ENCODE measurements at places on chromosomes 2 and 18.

DNA sequence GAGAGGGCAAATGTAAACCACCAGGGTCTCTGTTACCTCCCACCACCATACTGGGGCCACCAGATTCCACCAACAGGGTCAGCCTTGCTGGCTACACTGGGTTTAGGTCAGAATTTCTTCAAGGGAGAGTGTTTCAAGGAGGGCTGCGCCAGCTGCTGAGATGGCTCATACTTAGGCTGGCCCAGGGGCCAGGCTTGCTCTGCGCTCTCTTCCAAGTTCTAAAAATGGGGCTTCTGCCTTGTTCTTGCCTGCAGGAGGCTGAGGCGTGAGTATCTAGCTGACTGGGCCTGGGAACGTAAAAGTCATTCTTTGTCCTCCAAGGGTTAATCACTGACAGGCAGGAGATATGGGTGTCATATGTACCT is 28.1 kb downstream of the MRPL33 start:
- DNase-seq, result no peak

GRCh38 chr18:79739440-79739778 is 58.3 kb upstream of the KCNG2 start:
- DNase-seq, result no peak

GRCh38 chr2:66477135-66477842 is 42.4 kb downstream of the MEIS1 start:
- DNase-seq, result no peak

GRCh38 chr2:160753960-160754359 is 260.4 kb upstream of the RBMS1 start:
- DNase-seq, result no peak

DNA sequence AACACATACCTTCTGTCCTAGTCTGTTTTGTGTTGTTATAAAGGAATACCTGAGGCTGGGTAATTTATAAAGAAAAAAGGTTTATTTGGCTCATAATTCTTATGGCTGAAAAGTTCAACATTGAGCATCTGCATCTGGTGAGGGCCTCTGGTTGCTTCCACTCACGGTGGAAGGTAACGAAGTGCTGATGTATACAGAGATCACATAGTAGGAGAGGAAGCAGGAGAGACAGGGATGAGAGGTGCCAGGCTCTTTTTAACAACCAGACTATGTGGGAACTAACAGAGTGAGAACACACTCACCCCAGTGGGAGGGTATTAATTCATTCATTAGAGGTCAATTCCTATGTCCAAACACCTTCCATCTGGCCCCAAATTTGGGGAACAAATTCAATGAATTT is 463.8 kb downstream of the DSC3 start:
- no peak for DNase-seq

- DNase-seq, result no peak
These were observed 261.4 kb downstream of the CYP26B1 start for GRCh38 chr2:71886241-71886640.

DNA sequence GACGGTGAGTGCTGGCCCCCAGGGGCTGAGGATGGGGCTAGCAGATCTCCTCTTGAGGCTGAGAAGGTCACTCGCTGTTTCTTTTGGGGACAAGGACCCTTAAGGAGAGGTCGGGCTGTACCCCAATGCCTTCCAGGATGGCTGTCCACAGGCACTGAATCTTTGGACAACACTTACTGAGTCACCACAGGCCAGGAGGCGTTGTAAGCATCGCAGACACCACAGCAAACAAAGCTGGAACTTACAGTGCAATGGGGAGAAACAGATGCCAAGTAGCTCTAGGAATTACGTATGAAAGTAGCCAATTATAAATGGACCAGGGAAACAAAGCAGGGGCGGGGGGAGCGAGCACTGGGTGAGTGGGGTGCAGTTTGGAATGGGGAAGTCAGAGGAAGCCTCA is 219.8 kb downstream of the GLI2 start:
- DNase-seq, result no peak

DNA sequence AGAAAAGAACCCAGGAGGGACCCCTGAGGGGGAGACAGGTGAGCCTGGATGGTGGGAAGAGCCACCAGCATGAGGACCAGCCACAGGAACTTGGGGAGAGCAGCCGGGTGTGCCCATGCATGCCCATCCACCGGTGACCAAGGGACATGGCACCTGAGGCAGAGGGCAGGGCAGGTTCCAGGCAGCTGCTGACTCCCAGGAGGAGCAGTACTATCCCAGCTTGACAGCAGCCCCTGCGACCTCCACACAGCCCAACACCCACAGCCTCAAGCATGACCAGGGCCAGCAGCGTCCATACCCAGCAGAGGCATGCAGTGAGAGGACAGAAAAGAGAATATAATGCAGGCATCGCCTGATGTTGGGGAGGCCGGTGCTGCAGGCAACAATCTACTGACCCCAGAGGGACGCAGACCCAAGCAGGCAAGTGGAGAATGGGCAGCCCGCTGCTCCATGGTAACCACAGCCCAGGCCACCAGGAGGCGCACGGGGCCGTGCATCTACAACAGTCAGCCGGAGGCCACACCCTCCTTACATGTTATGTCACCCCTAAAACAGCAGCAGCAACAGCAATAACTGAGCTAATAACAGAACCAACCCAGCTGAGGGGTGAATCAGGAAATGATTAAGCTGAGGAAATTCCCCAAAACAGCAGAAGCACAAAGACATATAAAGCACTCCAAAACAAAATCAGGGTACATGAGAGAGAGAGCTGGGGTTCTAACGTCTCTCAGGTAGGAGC is 44.1 kb downstream of the ANKMY1 start:
- peak; percentile 38 for DNase-seq

DNA sequence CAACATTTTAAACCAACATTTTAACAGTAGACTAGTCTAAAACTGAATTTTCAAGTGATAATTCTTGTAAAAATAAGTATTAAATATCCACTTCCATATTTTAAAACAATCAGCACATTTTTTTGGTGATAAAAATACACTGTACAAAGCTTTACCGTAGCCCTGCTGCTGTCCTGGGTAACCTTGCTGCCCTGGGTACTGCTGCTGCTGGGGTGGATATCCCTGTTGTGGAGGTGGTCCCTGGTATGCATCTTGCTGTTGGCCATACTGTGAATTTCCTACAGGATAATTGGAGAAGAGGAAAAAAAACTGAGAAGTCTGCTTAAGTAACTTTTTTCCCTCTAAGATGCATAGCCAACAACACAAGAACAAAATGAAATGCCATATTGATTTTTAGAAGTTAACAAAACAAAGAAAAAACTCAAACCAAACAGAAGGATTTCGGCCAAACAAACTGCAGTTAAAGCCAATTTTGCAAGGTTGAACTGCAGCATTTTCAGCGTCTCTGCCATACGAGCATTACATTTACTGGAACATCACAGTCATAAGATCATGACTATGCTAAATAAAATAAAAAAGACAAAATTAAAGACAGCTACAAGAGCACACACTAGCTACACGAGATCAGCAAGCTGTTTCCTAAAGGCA is 55.4 kb downstream of the SS18 start:
- no peak for DNase-seq

DNA sequence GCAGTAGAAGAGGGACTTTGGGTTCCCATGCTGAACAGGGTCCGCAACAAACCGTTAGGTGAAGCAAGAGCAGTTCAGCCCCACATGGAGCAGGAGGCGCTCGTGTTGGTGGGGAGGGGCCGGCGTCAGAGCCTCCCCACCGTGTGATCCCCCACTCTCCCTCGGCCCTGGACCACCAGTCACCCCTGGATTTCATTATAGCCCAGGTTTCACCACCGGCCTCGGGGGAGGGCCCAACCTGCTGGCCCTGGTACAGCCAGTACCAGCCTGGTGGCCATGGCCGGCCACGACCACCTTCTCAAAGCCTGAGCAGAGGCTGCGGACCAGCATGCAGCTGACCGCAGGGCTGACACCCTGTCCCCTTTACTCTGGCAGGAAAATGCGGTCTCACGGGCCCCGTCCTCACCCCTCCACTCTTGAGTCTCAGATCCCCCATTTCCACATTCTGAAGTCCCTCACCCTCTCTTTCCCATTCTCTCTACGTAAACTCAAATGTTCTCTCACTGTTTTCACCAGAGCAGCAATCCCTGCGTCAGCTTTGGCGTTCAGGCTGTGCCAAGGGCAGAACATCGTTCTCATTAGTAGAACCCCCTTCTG is 8.6 kb downstream of the MLPH start:
- DNase-seq, result no peak

GRCh38 chr2:26273501-26273900 is 28.8 kb downstream of the HADHB start:
- no peak for DNase-seq

DNA sequence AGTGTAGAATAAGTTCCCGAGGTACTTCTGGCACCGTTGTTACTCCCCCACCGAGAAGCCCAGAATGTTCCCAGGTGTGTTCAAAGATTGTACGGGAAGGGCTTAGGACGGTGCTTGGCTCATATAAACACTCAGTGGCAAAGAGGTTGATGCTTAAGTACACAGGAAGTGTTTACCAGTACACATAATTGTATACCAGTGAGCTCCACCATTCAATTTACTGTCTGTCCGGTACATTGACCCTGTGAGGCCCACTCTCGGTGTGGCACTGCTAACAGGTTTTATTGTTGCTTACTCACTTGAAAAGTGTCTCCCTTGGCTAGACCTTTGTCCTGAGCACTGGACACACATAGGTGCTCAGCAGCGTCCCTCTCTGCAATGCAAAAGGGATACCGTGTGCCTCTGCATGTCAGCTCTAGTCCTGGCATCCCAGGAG is 191.0 kb downstream of the NEDD4L start:
- DNase-seq, result no peak

DNA sequence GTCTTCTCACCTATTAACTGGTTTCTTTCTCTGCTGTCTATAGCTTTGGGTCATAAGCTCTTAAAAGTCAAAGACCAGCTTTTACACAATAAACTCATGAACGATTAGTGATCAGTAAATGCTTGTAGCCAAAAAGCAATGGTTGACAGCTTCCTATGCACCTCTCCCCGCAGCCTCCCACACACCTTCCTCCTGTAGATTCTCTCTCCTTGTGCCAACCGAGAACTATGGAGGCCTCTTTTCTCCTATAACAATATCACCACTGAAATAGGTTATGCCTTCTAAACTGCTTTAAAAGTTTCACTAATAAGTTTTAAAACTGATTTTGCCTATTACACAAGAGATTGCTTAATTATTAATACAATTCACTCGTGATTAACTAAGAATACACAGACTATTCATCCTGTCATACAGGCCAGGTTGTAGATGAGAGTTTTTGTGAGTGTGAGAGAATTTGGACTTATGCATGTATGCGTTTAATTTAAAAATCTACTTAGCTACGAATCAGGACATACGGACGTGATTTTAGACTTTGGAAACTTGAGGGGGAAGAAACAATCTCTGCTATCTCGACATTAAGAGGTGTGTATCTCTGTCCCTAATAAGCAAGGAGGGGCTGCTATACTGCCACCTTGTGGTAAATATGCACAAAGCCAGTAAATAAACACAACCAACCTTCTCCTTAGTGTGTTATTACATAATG is 229.1 kb upstream of the RBBP8 start:
- peak; percentile 12 for DNase-seq

DNA sequence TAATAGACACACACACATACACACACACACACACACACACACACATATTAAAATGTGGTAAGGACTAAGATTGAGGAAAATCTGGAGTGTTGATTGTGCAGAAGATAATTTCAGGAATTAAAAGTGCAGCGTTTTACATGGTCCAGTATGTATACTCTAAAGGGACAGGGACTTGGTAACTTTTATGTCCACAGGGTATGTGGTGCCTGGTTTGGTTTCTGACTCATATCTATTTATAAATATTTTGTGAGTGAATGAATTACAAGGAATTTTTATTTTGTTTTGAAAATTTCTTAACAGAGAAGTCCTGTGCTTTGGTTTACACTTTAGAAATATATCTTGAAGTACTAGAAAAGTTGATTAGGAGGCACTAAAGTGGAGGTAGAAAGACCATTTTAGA is 287.7 kb upstream of the NXPH2 start:
- DNase-seq, result no peak

GRCh38 chr2:198715302-198715835 is 742.4 kb downstream of the SATB2 start:
- no peak for DNase-seq

DNA sequence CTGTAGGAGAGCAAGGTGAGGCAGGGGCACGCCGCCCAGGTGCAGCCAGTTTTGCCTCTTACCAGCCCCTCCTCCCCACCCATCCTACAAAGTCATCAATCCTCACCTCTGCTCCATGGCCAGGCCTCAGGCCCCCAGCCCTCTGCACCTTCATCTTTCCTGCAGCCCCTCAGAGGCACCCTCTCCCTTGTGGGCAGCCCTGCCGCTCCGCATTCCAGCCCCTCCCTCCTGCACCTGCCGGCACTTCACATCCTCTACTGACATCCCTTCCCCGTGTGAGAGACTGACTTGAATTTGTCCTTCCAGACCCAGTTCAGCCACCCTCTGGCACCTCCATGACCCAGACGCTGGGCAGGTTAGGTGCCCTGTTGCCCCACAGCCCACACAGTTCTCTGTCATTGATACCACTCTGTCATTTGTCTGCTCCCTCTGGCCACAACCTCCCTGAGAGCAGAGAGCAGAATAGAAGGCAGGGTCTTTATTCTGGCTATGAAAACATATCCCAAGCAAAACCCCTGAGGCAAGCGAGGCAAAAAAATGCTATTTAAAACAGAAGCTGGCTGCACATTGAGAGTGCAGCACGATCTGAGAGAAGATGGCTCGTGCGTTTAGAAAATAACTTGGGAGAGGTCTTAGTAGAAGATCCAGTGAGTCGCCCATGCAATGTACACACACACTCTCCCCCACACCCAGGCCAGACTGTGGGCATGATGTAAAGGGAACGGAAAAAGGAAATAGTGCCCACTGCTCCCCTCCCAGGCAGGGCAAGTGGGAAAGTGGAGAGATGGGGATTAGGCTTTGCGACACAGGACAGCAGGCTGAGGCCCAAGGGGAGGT is 25.9 kb downstream of the SDC1 start:
- DNase-seq, result no peak

DNA sequence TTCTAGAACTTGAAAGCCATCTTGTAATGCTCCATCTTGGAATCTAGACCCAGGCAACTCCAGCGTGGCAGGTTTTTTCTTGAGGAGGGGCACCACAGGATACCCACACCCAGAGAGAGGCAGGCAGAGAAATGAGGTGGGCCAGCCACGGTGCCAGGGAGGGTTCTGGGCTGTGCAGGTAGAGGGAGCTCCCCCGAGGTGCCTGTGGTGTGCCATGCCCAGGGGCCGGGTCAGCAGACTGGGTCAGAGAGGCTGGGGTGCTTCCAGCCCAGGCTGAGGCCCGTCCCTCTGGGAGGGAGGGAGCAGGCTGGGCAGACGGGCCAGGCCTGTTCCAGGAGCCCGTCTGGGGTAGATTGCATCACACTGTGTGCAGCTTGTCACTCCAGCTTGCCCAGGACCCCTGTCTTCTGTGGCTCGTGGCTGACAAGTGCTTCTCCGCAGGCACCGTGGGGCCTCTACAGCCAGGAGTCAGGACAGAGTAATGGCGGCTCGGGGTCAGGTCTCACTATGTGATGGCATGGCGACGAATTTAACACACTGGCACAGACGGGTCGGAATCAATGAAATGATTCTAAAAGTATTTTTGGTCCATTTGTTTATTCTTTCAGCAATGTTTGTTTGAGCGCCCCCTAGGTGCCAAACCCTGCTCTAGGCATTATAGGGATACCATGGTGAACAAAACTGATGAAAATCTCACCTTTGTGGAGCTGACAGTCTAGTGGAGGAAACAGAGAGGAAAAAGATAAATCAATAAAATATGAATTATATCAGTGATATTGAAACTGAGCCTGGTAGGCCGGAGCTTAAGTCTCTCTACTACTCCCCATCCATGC is 144.0 kb downstream of the ACOXL start:
- DNase-seq, result no peak

- DNase-seq, result no peak
These were observed 55.3 kb upstream of the CHST9 start for GRCh38 chr18:27240383-27240782.

GRCh38 chr2:127762846-127763245 is 48.1 kb downstream of the WDR33 start:
- DNase-seq, result no peak
